ENCODE measurements at places on chromosomes 13 and 19.
A peak's percentile ranks its signal among the peaks of the same experiment; 100 is the strongest.

DNA sequence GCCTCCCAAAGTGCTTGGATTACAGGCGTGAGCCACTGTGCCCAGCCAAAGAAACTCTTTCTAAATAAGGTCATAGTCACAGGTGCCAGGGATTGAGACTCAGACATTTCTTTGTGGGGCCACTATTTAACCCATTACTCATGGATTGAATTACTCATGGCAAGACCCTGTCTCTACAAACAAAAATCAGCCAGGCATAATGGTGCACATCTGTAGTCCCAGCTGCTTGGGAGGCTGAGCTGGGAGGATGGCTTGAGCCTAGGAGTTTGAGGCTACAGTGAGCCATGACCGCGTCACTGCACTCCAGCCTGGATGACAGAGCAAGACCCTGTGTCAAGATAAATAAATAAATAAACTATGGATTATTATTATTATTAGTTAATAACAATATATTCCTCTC lies 3.6 kb upstream of the KLF2 start:
- DNase-seq: no peak

DNA sequence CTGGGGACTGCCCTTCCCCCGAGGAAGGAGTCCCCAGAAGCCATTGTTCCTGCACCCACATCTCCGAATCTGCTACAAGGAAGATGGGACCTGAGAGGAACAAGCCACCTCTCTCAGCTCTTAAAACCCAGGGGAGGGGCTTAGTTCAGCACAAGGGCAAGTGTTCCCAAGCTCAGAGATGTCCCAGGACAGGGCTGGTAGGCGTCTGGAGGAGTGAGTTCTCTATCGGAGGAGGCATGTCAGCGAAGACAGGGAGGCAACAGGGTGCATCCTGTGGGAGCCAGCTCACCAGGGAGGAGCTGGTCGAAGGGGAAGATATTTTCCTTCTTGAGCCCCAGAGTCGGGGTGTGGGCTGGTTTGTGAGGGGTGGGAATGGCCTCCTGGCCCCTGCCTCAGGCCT lies 54.8 kb downstream of the CELF5 start:
- no peak for DNase-seq

GRCh38 chr19:46133101-46133627 lies 8.7 kb upstream of the IGFL3 start:
- peak; percentile 98 for DNase-seq

- DNase-seq: no peak
These were observed 562.1 kb upstream of the PCDH9 start for GRCh38 chr13:67792151-67792676.

DNA sequence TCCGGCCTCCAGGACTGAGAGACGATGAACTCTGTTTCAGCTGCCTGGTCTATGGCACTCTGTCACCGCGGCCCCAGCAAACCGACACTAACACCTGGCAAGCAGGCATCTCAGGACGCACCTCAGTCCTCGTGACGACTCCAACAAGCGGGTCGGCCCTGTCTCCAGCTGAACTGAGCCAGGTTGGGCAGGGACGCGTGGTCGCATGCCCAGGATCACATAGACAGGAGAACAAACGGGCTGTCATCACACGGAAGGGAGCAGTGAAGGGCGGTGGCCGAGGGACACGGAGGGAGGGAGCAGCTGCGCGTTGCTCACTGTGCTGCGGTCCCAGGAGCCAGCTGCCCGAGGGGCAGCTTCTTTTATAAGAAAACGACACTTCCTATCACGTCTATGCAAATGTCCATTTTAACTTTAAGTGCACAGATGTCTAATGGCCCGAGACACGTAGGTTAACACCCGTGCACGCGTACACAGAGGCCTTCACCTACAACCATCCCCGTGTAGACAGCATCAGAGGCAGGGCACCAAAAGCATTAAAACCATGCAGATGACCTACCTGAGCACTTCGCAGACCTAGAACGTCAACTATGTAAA lies 8.9 kb downstream of the SGTA start:
- DNase-seq: no peak
